ENCODE measurements at places on chromosomes 5 and 9.

DNA sequence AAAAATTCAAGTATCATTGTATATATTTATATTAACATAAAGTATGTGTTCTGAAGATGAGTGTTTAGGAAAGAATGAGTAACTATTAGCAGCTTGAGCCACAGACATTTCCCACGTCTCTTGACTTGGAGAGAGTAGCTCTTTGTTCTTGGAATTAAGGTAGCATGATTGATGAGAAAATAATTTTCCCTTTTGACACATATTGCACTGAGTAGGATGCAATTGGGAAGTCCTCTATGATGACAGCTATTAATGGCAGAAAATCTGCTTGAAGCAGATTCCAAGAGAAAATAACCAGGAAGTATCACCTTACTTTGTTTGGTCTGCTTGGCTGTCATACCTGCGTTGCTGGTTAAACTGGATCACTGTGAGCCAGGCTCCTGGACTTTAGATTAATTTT lies 204.8 kb downstream of the TLE4 start:
- no peak for DNase-seq

- no peak for DNase-seq
These were observed 153.0 kb downstream of the DENND1A start for GRCh38 chr9:123776708-123777537.

DNA sequence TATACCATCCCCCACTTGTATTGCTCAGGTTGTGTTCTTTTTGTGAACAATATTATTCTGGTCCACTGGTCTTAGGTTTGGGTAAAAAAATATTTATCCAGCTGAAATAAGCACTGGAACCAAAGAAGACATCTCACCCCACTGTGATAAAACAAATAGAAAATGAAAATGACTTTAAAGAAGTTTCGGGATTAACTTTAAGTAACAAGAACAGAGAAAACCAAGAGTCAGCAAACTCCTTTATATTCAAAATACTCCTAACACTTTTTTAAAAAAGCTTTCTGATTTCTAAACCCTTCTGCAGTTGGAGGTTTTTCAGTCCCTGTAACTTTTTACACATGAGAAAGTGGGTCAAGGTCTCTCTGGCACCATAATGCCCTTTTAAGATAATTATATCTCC lies 273.9 kb upstream of the CDH10 start:
- DNase-seq, result no peak

- no peak for DNase-seq
These were observed 24.7 kb downstream of the ZBTB34 start for GRCh38 chr9:126885131-126885641.

DNA sequence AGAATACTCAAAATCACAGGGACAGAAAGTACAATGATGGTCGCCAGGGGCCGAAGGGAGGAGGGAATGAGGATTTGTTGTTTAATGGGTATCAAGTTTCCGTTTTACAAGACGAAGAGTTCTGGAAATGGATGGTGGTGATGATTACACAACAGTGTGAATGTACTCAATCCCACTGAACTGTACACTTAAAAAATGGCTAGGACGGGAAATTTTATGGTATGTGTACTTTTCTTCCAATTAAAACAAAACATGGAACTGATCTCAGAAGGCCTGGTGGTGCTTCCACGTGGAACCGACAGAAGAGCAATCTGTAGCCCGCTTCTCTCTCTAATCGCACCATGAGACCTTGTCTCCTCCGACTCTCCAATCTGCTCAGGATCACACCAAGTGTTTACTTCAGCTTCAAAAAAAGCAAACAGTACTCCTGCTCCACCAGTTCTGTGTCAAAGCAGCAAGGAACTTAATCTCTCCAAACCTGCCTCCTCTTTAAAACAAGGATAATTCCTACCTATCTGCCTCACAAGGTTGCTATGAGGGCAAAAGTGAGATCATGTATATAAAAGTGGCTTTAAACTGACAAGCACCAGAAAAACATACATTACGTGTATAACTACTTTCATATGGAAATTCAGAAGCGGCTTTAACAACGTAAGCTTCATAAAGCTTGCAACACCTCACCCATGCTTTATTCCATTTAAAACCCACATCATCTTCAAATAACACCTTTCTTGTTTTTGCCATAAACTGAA lies 2.1 kb downstream of the ECPAS start:
- no peak for DNase-seq

- no peak for DNase-seq
These were observed 104.5 kb upstream of the NFIB start for GRCh38 chr9:14418301-14418940.

- DNase-seq, result no peak
These were observed 5.5 kb downstream of the TTLL11 start for GRCh38 chr9:122087406-122088200.

DNA sequence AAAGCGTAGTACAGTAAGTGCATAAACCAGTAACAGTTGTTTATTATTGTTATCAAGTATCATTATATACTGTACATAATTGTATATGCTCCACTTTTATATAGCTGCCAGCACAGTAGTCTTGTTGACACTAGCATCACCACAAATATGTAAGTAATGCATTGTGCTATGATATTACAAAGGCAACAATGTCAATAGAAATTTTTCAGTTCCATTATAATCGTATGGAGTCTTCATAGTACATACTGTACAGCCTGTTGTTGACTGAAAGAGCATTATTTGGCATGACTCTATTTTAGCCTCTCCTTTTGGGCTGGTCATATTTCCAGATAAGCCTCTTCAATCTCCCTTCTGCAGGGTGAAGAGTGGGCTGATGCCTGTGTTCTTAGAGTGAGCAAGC lies 40.4 kb downstream of the CFAP95 start:
- no peak for DNase-seq

DNA sequence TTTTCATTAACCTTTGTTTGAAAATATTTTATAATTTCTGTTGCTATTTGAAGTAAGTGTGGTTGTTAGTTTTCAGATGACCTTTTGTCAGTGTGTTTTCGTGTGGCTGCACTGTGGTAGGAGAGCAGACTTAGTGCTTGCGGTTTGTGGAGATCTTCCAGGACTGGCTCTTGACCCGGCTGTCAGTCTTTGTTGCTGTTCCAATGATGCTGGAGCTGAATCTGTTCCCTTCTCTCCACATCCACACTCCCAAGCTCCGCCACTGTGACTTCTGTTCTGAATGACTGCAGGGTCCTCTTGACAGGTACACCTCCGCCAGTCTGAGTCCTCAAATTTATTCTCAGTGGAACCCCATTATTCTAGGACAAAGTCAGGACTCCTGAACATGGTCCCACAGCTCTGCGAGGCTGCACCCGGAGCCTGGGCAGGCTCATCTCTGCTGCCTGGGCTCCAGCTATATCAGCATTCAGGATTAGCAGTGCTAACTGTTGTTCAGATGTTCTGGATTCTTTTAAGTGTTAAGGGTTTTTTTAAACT lies 126.0 kb downstream of the WNK2 start:
- DNase-seq, result no peak

DNA sequence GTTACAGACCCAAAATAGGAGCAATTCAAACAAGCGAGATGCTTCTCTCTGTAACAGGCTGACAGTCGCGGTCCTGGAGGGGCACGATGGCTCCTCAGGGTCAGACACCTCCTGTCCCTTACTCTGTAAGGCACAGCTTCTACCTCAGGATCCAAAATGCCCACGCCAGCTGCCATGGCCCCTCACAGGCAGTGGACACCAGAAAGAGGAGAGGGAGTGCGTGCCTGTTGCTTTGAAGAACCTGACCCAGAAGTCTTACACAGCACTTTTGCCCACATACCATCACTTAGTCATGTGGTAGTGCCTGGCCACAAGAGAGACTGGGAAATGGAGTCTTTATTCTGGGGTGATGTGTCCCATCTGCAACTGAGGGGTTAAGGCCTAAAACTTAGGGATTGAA lies 11.6 kb upstream of the ABL1 start:
- no peak for DNase-seq

DNA sequence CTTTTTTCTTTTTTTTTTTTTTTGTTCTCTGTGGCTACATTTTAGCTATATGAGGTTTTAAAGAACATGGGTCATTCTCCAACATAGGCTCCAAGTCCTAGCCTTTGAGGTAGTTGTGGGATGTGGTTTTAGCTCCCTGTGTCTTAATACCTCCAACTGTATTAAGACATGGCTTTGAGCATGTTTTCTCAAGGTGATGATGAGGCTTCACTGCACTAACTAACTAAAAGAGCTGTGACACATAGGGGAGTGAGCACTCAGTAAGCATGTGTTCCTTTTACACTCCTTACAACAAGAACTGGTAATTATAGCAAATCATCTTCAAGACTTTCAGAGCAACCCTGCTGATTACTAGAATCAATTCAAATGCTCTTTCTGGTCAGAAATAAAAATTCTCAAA lies 333.6 kb upstream of the CCNH start:
- no peak for DNase-seq

DNA sequence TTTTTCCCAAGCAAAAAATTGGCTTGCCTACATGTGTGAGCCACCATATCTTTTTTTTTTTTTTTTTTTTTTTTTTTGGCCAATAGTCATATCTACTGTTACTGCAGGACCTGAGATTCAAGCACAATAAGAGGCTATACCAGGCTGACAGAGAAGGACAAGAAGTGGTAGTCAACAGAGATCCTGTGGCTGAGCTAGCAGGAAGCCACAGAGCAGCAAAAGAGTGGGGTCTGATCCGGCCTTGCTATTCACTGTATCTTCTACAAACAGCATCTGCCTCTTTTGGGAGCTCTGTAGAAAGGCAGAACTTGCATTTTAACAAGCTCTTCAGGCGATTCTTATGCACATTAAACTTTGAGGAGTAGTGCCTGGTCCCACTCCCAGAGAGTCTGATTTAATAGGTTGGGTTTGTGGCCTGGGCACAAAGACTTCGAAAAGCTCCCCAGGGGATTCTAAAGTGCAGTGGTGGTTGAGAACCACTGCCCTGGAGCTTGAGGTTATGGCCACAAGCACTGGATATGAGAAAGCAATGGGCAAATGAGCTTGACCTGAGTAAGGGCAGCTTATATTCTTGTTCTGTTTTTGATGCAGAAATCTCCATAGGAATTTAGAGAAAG lies 162.8 kb downstream of the PIK3R1 start:
- DNase-seq, result no peak
